ENCODE measurements at places on chromosomes 1 and 21.

- no peak for DNase-seq
Observed at GRCh38 chr1:63758791-63759190, 15.0 kb upstream of the ROR1 start.

DNA sequence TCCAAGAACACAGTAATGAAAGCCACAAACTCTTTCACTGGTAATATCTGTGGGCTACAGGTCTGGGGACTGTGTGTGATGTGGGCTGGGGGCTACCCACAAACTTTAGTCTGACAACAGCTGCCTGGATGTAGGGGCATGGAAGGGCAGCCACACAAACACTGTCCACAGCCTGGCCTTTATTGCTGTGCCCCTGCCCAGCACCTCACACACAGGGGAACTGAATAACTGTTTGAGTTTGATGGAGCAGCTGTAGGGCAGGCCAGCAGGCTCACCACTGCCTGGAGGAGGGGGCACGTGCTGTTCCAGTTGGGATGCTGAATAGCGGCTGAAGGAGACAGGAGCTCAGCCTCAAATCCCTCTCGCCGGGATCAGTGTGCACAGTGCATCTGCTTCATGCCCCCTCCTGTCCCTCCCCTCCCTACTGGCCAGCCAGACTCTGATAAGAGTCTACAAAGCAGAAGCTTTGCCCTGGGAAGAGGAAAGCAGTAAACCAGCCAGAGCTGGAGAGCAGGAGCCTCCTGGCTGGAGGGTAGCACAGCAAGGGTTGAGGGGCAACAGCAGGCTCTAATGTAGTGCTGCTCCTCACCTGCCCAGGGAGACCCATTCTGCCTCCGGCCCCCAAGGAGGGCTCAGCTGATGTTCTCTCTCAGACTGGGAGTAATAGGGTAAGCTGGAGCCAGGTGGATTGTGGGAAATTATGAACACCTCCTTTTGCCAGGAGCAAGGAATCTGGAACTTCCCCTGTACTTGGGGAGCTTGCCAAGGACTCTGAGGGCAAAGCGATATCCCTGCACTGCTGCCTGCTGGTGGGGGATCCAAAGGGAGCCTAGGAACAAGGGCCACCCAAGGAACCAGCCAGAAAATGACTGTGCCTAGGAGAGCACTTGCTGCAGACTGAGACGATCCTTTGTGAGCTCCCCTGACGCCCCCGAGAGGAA lies 70.2 kb upstream of the GOLT1A start:
- no peak for DNase-seq

DNA sequence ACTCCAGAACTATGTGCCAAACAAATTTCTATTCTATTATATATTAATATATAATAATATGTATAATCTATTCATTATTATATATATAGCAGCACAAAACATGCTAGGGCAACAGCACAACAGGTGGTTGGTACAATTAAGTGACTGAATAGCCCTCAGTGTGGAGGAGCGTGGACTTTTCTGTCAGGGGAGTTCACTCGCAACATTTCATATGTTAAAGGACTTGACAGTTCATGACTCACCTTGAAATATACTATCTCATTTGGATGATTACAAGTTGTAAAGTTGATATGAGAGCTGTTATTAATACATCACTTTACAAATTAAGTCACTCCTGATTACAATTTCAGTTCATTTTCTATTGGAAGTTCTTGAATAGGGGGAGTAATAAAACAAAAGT lies 178.4 kb downstream of the LHX8 start:
- DNase-seq, result no peak

GRCh38 chr1:206507284-206508129 lies at the start of gene RASSF5:
Gene RASSF5, plus strand, starts transcription at chr1:206507531. Its CDS starts 72 bp downstream, at chr1:206507603.
- peak; percentile 56 for DNase-seq

DNA sequence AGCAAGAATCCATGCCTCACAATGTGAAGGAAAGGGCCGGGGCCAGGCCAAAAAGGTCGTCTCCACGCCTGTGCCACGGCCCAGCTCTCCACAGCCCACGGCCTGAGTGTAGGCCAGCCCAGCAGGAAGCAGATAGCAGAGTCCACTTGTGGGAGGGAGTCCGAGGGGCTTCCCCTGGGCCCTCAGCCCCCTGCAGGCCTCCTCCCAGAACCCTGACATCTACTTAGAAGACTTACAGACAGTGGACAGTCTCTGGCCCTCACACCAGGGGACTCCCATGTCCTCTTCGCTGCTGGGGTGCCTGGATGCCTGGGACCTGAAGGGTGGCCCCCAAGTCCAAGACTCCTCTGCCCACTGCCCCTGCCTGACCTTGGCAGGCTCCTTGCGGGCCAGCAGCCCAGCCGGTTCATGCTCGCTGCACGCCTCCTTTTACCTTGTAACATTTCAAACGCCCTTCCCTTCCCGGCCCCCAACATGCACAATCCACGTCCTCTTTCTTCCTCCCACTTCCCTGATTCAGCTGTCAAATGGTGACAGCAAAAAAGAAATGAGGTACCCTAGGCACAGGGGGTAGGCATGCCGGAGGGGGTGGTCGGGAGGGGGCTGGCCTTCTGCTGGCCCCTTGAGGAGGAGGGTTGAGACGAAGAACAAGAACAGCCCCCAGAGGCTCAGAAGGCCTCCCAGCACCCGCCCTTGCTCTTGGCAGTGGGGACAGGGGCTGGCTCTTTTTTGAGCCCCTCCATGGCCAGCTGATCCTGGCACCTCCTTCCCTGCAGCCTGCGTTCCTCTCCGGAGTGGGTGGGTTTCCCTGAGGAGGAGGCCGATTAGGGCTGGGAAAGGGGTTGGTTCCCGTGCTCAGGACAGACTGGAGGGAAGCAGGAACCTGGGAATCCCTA lies 997 bp upstream of the PTPN7 start:
- no peak for DNase-seq

DNA sequence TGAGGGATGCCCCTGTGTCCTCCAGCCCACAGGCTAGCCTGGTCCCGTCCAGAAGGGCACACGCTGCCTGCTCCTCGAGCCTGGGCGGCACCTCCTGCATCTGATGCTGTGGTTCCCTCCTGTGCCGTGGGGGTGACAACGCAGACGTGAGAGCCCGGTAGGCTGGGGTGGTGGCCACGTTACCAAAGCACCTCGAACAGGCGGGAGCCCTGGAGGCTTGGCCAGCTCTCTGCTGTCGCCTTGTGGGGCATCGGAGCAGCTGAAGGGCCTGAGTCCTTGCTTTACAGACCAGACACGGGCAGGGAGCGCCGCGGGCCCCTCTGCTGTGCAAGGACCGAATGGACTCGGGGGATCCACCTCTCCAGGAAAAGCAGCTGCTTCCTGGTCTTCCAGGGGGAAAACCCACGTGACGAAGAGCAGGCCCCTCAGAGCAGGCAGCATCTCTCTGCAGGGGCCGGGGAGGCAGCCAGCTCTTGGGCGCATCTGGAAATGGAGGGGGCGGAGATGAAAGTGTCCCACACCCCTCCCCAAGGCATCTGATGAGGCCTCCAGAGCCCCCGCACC lies 133.3 kb downstream of the NPHP4 start:
- no peak for DNase-seq

DNA sequence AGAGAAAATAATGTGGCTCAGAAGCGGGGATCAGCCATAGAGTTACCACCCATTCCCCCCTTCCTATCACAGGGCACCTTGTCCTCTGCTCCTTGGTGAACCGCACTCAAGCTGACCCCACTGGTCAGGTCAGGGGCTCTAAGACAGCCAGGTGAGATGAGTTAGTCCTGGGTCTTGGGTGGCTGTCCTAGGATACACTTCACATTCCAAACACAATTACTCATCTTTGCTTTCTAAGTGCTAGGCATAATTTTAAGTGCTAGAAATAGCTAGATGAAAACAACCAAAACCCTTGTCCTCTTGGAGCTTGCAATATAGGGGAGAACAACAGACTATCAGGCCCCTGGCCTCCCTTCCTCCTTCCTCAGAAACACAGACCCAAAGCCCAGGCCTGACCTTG lies 7.8 kb upstream of the MUTYH start:
- DNase-seq, result no peak
